ENCODE measurements at places on chromosomes 7 and 10. TPM values are rescaled to one million over a fixed set of nuclear protein-coding genes. Genes with fewer than 3 reads are reported as not detected.

Gene NEBL
- 0.03 TPM for polyA plus RNA-seq

Gene SPRN
- polyA plus RNA-seq = not detected

Gene GRB10
- 0.04 TPM for polyA plus RNA-seq

Gene HOGA1
- polyA plus RNA-seq = not detected

Gene SPDYE16
- polyA plus RNA-seq = 0.34 TPM

Gene RINT1
- 12.4 TPM for polyA plus RNA-seq

DNA sequence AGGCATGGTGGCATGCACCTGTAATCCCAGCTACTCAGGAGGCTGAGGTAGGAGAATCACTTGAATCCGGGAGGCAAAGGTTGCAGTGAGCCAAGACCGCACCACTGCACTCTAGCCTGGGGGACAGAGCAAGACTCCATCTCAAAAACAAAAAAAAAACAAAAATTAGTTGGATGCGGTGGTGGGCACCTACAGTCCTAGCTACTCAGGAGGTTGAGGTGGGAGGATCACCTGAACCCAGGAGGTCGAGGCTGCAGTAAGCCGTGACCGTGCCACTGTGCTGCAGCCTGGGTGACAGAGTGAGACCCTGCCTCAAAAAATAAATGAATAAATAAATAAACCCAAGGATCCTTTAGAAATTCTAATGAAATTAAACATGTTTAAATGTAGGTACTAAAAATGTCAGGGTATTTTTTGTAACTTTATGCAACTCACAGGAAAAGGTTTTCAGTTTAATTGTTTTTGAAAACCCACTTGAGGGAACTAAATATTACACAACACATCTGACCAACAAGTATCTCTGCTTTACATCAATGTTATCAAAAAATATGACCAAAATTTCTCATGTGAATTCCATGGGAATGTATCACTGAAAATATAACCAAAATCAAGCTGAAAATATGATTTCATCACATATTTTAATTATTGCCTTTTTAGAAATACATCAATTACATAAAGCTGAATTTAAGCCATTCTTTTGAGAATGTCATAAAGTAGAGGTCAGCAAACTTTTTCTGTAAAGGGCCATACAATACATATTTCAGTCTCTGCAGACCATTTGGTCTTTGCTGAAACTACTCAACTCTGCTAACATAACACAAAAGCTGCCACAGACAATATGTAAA lies 23.9 kb downstream of the UPF2 start:
- no peak for DNase-seq

DNA sequence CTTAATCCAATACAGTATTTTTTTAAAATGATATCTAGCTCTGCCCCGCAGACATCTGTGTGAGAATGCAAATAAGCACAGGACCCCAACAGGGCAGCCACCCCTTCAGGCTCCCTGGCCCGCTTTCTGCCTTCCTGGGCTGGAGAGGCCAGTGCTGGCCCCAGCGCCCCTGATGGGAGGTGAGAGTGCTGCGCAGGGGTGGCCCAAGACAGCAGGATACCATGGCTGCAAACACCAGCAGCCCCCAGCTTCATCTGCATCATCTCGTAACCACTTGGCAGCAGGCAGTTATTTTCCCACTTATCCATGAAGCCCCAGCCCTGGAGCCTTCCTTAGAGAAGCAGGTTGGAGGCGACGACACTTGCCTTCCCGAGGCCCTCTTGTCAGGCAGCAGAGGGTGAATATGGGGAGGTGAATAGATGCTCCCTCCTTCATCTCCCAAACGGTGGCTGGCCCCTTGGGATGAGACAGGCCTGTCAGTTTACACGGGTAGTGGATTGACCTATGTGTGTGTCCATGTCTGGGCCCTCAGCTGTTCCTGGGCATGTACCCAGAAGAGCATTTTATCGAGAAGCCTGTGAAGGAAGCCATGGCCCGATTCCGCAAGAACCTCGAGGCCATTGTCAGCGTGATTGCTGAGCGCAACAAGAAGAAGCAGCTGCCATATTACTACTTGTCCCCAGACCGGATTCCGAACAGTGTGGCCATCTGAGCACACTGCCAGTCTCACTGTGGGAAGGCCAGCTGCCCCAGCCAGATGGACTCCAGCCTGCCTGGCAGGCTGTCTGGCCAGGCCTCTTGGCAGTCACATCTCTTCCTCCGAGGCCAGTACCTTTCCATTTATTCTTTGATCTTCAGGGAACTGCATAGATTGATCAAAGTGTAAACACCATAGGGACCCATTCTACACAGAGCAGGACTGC lies 71.2 kb downstream of the ALOX5 start:
- DNase-seq = no peak

- DNase-seq = no peak
Measured at GRCh38 chr7:47500103-47500563, 81.8 kb downstream of the TNS3 start.

DNA sequence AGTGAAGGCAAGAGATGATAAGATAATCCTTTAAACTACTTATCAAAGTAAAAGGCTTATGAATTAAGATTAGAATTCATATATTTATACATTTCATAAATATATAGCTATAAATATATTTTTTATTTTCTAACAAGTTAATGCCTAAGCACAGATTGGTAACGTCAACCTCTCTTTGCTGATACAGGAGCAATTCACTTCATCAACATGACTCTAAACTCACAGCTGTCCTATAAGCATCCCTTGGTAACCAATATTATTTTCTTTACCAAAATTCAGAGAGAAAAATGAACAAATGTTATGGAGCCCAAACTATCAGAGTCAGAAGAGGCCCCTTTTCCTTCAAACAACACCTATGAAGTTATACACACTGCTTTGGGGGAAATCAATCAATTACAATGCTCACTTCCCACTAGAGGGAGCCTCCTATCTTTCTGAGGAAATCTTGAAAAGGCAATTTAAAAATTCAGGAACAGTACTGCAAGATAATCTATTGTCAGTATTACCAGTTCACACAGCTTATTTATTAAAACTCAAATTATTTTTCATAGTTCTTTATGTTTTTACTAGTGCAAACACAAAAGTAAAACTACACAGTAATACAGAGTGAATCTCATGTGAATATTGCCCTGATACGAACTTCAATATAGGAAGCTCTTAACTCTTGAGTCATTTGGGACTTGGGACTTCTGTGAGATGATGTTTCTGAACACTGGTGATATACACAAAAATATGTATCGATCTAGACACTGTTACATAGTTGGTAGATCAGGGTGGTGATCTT lies 51.0 kb upstream of the NOBOX start:
- no peak for DNase-seq

DNA sequence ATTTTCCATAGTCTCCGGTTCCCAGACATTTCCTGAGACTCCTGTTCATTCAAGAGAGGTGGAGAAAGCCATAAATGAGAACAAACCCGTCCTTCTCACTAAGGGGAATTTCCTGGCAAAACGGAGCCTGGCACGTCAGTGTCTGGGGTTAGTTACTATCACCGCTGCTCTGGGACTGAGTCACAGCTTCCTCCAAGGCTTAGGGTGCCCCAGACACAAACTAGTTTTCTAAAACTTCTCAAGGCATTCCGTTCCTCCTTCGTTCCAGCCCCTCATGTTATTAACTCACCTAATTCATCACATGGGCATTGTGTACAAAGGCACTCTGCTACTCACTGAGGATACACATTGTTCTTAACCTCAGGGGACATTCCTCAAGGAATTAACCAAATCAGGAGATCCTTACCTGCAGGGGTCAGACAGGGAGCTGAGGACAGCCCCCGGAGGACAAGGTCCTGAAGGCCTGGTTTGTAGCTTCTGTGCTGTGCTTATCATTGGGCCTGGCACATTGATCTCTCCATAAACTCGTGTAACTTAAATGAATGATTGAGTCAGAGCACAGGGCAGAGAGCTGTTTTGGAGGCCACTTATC lies 103.0 kb upstream of the KLF6 start:
- peak; percentile 43 for DNase-seq

DNA sequence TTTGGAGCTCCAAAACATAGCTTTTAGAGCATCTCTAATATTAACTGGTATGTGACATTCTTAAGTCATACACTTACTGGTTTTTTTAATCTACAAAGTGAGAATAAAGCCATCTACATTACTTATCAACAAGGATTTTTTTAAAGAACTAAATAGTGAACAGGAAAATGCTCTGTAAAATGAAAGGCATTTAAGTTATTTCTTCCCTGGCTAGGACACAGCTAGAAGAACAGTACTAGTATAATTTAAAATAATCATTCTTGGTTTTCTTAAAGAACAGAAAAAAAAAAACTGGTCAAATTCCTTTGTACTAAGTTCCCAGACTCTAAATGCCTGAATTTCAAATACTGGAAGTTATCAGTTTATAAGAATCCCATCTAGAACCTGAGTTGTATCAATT lies 139.5 kb downstream of the SRPK2 start:
- no peak for DNase-seq

DNA sequence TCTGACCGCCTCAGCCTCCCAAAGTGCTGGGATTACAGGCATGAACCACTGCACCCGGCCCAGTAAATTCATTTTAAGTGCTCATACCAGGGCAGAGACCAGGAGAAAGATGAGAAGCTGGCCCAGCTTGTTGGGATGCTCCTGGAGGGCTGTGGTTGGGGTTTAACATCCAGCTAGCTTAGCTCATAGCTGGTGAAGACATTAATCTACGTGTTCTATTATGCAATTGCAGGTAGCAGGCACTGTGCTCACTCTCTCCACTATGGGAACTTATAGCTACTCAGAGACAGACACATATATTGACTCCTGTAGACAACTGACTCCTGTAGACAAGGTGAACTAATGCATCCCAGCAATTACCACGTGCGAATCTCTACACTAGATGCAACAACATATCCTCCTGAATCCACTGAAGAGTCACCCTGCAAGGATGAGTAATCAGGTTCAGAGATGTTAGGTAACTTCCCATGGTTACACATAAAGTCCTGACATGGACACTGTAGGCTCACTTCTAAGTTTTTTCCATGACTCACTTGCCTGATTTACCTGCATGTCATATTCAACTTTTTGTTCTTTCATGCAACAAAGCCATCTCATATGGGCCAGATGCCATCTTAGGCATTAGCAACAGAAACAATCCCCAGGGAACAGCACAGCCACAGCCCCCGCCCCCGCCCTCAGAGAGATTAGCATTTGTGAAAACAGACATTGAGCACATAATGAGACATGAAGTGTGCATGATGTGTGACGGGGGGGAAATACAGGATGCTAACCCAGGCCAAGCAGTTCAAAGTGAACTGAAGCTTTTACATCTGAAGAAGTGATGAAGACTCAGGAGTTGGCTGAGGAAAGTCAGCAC lies 37.2 kb downstream of the ERLIN1 start:
- peak; percentile 9 for DNase-seq

DNA sequence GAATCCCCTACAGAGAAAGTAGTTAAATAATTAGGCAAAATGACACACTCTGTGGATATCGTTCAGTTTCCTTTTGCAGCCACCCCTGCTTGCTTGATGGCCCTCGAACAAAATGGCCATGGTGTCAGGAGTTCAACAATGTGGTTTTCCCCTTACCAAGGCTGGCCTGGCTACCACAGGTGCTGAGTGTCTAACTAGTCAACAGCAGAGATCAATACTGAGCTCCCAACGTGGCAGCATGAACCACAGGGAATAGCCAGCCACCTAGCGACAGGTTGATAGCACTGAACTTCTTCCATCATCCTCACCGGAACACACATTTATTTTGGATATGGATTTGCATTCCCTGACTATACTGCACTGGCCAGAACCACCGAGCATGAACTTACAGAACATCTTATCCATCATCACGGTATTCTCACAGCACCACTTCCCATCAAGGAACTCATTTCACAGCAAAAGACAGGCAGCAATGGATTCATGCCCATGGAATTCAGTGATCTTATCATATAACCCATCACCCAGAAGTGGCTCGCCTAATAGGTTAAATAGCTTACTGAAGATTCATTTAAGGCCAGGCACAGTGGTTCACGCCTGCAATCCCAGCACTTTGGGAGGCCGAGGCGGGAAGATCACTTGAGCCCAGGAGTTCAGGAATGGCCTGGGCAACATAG lies 6.3 kb downstream of the C10orf67 start:
- DNase-seq = no peak
